ENCODE measurements at places on chromosomes 13 and 19. TPM values are rescaled to one million over a fixed set of nuclear protein-coding genes. Genes with fewer than 3 reads are reported as not detected.

Gene TTC9B
- not detected for total RNA-seq

Gene SERP2
- total RNA-seq: 12.1 TPM

Gene ADM5
- 0.78 TPM for total RNA-seq

- DNase-seq: no peak
Measured at GRCh38 chr13:94412870-94413597, 66.4 kb downstream of the DCT start.

DNA sequence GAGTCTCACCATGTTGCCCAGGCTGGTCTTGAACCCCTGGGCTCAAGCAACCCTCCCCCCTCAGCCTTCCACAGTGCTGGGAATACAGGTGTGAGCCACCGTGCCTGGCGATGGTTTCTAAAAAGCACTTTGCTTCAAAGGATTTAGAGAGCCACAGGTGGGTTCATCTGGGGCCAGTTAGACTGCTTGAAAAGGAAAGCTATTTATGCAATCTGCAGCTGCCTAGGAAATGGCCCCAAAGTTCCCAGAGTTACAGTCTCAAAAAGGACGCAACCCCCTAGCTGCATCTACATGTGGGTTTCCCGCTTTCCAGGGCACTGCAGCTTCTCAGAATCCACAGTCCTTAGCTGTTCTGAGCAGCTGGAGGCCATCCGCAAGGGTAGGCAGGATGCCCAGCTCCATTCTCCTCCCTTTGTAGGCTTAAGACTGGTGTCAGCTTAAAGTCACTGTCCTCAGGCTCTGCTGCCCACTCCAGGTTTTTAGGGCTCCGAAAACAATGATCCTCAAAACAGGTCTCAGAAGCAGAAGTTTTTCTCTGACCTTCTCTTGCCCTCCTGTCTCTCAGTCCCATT is 41.4 kb downstream of the ZNF823 start:
- peak; percentile 23 for DNase-seq

- no peak for DNase-seq
Measured at GRCh38 chr13:96214824-96215445, 125.0 kb downstream of the HS6ST3 start.

Gene GPR12
- total RNA-seq: not detected

Gene RFPL4A
- total RNA-seq: not detected

Gene SLC25A30
- 5.6 TPM for total RNA-seq

Gene ZNF627
- total RNA-seq: 17.3 TPM

DNA sequence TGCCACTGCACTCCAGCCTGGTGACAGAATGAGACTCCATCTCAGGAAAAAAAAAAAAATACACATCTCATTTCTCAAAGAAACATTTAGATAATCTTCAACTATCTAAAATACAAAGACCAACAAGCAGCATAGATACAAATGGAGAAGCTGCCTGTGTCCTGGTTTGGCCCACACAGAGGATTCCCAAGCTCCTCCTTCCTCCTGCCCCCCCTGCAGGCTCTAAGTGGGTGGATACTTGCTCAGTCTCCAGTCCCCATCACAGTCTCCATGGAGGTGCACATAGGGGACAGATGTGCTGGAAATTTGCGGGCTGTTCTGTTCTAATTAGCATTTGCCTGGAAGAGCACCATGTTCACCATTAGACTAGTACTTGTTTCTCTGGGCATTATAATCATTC is 59.9 kb downstream of the ABCC4 start:
- DNase-seq: no peak

Gene GZMM
- 1.3 TPM for total RNA-seq

Gene POSTN
- total RNA-seq: 32.6 TPM
